Stimulated activated CD4-positive, alpha-beta T cell treated with anti-CD3 and anti-CD28 coated beads, Interleukin-15, amount 100 ng/mL, for 24 hours (primary cell): ENCODE measurements at places on chromosomes 7 and 10.

GRCh38 chr10:31606841-31607240 lies 287.8 kb downstream of the ZEB1 start:
- no peak for DNase-seq

- DNase-seq, result peak; percentile 43
Measured at GRCh38 chr10:8044908-8045725, 9.4 kb upstream of the GATA3 start.

- DNase-seq, result no peak
Measured at GRCh38 chr7:26694141-26694540, 170.2 kb downstream of the SKAP2 start.

DNA sequence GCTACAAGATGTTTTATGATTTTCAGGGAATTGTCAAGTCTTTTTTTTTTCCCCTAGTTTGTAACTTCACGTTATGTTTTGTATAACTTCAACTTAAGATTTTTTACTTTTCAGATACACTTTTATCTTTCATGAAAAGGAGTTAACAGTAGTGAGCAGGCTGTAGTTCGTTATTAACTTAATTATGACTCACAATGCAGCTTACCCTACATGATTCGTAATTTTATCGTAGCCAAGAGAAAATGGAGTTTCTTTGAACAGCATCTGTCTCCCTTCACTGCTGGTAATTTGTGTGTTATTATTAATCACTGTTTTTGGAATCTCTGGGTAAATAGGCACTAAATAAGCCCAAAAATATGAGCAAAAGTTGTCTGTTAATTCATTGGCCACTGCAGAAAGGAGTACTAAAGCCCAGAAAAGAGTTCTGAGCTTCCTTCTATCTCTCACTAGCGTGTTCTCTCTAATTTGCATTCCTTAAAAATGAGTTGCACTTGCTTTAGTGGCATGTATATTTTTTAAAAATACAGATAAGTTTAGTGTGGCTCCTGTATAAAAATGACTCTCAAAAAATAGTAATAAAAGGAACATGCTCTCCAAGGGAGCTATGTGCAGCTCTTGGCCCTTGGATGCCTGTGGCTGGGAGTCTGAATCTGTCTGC lies 36.1 kb downstream of the RALA start:
- DNase-seq, result no peak

GRCh38 chr7:44267719-44268421 lies 57.5 kb downstream of the CAMK2B start:
- DNase-seq, result no peak

- no peak for DNase-seq
Measured at GRCh38 chr7:25860275-25861163, 291.5 kb upstream of the NFE2L3 start.

- DNase-seq, result no peak
Measured at GRCh38 chr10:84743483-84743882, 415.1 kb downstream of the CCSER2 start.

DNA sequence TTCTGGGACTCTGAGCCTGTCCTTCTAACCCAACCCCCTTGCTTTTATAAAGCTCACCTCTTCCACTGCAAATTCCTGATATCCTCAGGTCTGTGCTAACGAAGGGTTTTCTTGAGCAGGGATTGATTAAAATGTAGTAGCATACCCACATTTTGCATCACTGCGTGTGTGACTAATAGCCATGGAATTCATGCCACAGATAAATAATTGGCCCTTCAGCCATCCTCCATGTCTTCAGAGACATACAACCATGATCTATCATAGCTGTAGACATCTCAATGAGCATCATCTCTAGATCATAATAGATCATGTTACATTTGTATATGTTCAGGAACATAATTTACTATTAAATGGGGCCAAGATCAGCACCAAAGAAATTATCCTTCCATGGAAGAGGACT lies 990.3 kb downstream of the KCNMA1 start:
- no peak for DNase-seq

GRCh38 chr7:26580711-26581110 lies 283.7 kb downstream of the SKAP2 start:
- no peak for DNase-seq

DNA sequence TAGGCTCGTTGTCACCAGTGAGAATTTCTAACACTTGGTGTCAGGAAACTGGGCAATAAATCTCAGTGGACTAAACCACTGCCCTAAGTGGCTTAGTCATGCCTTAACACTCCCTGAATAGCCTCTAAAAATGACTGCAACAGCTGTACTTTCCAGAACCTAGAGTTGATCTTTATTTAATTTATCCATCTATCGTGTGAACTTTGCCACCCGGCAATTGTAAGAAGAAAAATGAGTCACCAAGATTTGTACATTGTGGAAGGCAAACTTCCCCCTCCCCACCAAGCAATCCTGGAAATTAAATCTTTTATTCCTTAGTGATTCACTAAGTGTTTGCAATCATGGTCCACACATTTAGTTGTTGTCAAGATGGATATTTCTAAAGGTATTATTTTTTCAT lies 47.1 kb downstream of the NXPH1 start:
- no peak for DNase-seq

GRCh38 chr10:5563991-5564536 lies 39.3 kb downstream of the CALML3 start:
- peak; percentile 71 for DNase-seq

DNA sequence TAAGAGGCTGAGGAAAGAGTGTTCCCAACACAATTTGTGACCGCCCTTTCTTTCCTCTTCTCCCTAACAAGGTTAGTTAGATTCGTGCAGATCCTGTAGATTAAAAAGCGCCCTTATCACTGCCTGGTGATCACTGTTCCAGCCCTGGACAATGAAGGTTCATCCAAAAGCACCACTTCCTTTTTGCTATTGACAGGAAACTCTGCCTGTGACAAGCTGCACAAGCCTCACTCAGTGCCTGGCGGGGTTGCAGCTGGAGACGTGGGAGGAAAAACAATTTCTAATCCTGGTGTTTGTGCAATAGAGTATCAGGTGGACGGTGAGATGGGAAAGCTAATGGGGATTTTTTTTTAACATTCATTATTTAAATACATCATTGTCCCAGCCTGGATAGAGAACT lies 105.9 kb upstream of the CAV2 start:
- DNase-seq, result no peak

GRCh38 chr10:57008189-57008588 lies 647.1 kb upstream of the ZWINT start:
- no peak for DNase-seq

DNA sequence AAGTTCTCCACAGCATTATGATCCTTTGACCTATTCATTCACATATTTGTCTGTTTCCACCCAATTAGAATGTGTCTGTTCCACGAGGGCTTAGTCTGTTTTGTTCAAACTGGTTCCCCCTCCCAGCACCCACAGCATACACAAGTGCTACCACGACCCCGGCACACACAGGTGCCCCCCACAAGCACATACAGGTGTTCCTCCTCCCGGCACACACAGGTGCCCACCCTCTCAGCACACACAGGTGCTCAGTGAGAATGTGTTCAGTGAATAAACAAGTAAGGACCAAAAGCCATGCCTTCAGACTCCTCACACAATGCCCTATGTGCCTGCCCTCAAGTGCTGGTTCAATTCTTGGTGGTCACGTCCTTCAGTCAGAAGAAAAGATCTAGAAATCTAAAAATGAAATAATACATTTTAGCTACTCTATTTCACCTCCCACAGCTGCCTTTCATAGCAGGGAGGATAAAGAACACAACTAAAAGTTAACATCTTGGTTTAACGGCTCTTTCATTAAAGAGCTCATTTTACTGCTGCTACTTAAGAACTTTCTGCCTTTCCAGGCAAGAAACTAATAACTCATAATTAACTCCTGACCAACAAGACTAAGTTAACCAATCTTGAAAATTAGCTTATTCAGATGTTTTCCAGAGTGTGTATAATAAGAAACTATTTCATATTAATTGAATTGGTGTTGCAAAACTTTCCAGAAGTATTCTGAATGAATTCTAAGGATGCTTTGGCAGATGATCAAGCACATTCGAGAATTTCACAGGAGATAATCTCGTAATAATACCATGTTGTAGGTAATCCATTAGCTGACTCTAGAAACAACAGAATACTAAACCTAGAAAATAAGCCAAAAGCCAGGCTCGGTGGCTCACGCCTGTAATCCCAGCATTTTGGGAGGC lies 2.3 kb downstream of the DNMBP start:
- DNase-seq, result no peak

DNA sequence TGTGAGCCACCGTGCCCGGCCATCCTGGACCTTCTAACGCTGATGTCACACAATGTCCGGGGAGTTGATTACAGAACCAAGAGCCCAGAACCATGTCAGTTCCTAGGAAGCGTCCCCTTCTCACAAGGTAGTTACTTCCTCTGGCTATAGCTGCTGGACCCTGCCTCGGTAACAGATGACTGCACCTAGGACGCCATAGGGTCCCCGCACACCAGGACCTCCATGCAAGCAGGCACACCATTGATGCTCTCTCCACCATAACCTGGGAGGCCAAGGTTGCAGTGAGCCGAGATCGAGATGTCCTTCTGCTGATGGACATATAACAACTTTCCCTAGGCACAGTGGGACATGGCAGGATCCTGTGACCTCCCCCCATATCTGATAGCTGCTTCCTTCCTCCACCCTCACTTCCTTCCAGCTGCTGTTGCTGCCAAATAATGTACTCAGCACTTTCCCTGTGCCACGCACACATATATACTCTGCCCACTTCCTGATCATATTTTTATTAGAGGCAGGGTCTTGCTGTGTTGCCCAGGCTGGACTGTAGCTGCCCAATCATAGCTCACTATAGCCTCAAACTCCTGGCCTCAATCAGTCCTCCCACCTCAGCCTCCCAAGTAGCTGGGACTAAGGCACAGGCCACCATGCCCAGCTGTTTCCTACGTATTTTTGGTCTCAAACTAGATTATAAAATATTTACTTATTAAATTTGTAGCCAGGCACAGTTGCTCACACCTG lies 3.5 kb upstream of the SNX8 start:
- DNase-seq, result no peak

GRCh38 chr10:1003884-1004670 lies 15.8 kb downstream of the GTPBP4 start:
- no peak for DNase-seq

- peak; percentile 24 for DNase-seq
Measured at GRCh38 chr7:66921918-66922486, 977 bp downstream of the TMEM248 start.

- no peak for DNase-seq
Measured at GRCh38 chr7:52257890-52258289, 777.5 kb upstream of the POM121L12 start.

DNA sequence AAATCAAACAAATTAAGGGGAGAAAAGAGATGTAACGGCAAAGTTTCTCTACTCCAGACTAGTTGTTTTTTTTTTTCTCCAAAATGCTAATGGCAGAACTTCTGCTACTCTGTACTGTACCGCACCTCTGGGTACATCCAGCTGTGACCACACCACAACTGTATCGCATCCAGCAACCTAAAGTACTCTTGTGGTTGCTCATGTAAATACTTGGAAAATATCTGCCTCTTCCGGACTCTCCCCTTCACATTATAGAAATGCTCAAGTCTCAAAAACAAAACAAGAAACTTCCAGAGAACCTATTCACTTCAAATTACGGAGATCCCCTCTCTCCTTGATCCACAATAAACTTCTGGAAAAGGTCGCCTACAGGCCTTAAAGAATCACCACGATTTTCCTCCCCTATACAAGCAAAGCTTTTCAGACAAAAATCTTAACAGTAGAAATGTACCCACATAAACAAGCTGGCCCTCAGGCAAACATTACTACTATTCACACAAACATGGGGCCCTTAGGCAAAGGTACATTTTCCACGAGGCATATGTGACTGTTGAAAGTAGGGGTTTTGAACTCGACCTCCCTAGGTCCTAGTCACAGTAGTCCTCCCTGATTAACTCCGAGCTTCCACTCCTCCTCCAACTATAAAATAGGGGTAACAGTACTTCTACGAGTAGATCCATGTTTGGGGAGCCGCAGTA lies 222.9 kb upstream of the MKLN1 start:
- no peak for DNase-seq
